Cerebellar cortex (tissue), 1 donor: ENCODE measurements at places on chromosomes 7 and 10.

GRCh38 chr7:140390466-140391190 is 7.7 kb downstream of the SLC37A3 start:
- no peak for DNase-seq

- no peak for DNase-seq
Measured at GRCh38 chr7:27095050-27095896, 527 bp downstream of the HOXA1 start.

DNA sequence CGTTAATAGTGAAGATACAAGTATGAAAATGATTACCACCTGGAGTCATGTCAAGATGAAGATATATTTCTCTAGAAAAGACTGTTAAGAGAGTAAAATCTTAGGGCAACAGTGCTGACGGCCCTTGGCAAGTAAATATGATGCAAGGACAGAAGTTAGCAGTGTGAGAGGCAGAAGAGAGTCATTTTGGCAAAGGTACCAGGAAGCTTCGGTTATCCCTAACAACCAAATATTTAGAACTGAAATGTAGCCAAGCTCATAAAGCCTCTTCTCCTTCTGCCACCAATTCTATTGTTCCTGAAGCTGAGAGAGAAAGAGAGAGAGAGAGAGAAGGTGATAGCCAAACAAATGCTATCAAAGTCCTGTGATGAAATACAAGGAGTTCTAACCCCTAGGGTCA is 109.6 kb downstream of the MACC1 start:
- no peak for DNase-seq

GRCh38 chr10:93061594-93062513 is 1.3 kb downstream of the CYP26C1 start:
- DNase-seq = no peak

- no peak for DNase-seq
Measured at GRCh38 chr7:132083126-132083525, 493.1 kb downstream of the PLXNA4 start.

- DNase-seq = no peak
Measured at GRCh38 chr10:130202984-130203621, 66.9 kb downstream of the GLRX3 start.
